GM10248 (cell line): ENCODE measurements at places on chromosomes 5 and 9.
A peak's percentile ranks its signal among the peaks of the same experiment; 100 is the strongest.

- DNase-seq: no peak
These were observed 10.6 kb downstream of the TMEM250 start for GRCh38 chr9:136107953-136108647.

DNA sequence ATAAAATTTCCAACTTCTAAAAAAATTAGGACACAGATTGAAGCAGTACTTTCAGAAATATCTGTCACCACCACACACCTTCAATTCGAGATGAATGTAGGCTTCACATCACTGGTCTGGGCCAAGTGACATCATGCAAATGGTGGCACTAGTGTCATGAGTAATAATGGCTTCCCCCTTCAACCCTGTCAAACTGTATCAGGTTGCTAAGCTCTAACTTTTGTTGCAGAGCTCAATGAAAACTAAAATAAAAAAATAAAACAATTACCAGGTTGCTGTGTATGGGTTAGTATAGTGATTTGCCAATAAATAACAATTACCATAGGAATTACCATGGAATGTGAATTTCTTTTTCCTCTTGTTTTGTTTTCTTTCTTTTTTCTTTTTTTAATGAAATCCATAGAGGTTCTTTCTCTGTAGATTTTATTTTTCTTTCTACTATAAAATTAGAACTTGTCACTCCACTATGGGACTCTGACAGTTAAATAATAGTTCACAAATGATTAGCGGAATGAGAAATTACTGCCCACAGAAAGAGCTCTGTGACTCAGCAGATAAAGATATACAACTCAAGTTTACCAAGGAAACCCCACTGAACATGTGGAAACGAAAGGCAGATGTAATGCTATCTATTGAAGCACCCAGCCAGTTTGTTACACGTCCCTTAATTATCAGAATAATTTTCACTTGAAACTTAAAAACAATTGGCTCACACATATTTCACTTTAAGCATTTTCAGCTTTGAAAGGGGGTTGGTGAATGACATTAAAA is 783.8 kb upstream of the WWC1 start:
- no peak for DNase-seq

DNA sequence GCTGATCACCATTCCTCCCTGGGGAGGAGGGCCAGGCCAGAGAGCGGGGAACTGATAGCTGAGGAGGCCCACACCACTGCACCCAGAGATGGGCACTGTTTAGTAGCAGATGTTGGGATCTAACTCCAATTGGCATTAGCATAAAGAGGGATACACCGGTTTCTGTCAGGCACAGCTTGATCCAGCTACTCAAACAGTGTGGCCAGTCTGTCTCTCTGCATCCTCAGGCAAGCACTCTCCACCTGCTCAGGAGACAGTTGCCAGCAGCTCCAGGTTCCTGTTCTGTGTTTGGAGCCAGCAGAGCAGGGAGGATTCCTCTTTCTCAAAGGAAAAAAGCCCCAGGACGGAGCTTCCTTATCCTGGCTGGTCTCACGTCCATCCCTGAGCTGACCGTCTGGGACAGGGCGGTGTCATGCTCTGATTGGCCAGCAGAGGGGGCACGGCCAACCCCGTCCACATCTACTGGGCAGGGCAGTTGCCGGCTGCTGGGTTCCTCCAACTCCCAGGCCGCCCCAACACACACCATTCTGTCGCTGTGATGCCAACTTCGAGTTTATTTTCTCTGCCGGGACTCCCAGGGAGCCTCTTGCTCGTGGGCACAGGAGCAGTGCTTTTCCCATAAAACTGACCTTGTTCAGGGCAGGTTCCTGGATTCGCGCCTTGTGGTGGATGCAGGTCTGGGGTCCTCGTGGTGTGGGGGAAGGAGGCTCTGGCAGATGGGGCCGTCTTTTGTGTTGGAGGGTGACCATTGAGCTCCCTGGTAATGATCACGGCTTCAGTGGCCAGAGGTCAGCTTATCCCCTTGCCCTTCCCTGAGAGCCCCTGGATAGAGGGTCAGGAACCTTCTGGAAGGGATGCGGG is 47.9 kb downstream of the COL5A1 start:
- peak; percentile 71 for DNase-seq

DNA sequence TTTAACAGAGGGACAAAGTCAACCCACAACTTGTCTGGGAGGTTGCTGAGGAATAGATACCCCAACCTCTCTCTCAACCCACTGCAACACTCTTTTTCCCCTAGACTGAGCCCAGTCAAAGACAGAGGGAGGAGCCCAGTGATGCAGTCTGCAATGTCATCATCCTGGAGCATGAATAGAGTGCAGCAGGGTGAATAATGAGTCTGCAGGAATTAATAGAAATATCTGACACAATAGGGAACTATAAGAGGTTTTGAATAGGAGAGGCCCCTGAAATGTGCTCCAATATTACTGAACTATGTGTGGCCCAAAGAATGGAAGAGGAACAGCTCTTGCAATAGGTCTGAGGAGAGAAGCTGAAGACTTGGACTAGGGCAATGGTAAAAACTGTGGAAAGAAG is 59.1 kb downstream of the PDCD1LG2 start:
- no peak for DNase-seq

DNA sequence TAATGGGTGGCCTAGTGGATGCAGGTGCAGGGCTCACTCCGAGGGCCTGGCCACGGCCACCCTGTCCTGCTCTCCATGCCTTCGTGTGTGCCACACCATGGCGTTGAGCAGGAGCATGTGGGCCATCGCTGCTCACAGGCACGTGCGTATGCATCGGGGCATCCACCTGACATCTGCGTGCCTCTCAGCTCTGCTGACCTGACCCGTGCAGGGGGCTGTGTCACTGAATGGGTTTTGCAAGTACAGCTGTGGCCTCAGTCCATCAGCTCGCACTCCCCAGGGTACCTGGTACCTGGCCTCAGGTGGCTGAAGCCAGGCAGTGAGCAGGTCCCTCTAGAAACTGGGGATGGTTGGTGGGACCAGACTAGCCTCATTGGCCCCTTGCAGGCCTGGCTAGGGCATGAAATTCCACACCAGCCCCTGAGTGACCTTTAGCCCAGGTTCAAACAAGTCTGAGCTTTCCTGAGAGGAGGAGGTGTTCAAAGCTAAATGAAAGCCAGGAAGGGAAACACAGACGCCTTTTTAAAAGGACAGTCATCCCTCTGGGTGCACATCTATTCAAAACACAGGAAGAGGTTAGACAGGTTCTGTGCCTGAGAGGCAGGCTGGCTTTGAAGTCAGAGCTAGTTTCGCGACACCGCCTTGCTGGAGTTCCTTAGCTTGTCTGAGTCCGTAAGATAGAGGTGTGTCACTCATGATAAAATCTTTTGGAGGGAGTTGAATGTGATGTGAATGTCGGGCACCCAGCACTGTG is 74.0 kb downstream of the MACROH2A1 start:
- DNase-seq: no peak

- no peak for DNase-seq
These were observed 7.6 kb upstream of the DNAJA1 start for GRCh38 chr9:33017283-33018041.

GRCh38 chr5:130213607-130214006 is 309.3 kb downstream of the CHSY3 start:
- DNase-seq: no peak

DNA sequence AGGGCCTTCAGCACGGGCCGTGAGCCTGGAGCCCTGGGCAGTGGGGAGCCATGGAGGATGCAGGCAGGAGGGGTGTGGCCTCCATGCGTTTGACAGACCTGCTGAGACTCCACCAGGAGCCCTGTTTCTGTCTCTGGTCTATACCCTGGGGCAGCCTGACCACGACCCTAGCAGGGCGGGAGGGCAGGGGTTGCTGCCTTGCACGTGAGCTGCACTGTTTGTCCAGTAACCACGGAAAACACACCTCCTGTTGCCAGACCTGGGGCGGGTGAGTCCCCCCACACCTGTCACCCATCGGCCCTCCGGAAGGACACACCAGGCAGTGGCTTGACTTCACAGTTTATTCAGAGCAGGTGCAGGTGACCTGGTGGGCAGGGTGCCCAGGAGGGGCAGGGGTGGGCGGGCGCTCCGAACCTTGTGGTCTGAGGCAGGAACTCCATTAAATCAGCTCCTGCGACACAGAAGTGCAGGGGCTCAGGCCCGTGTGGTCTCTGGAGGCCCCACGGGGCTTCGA is 3.9 kb downstream of the LCN8 start:
- DNase-seq: no peak

GRCh38 chr5:135032999-135033861 is 798 bp downstream of the PITX1 start:
- no peak for DNase-seq

DNA sequence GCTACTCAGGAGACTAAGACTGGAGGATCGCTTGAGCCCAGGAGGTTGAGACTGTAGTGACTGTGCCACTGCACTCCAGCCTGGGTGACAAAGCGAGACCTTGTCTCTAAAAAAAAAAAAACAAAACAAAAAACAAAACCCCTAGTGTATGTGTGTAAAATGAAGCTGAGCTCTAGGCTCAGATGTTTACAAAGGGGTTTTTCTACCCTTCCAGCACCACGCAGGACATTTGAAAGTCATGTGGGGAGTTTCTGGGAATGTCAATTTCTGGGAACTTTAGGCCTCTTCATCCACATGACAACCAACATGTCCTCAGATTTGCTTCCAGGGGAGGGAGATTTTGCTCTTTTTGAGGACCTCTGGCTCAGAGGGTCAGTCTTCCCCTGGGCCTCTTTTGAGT is 42.4 kb upstream of the AIF1L start:
- no peak for DNase-seq

- no peak for DNase-seq
These were observed 124.2 kb downstream of the KCNIP1 start for GRCh38 chr5:170628028-170628427.

GRCh38 chr9:4574657-4575243 is 84.5 kb downstream of the SLC1A1 start:
- peak; percentile 26 for DNase-seq

DNA sequence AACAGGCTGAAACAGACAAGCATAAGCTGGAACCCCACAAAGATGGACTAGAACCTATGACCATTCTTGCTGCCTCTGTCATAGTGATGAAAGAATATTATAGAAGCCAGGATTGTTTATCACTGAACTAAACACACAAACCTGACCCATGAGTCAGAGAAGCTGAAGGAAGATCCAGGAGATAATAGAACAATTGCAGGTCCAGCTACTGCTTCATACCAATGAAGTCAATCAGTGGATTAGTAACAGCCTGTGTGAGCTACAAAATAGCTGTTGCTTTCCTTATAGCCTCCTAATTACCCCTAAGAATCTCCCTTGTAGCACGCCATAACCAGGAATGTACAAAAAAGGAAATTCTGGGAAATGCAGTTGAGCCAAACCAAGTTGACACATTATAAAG is 459.9 kb upstream of the ZNF462 start:
- DNase-seq: no peak

- no peak for DNase-seq
These were observed 476 bp upstream of the DTWD2 start for GRCh38 chr5:118988866-118989180.

DNA sequence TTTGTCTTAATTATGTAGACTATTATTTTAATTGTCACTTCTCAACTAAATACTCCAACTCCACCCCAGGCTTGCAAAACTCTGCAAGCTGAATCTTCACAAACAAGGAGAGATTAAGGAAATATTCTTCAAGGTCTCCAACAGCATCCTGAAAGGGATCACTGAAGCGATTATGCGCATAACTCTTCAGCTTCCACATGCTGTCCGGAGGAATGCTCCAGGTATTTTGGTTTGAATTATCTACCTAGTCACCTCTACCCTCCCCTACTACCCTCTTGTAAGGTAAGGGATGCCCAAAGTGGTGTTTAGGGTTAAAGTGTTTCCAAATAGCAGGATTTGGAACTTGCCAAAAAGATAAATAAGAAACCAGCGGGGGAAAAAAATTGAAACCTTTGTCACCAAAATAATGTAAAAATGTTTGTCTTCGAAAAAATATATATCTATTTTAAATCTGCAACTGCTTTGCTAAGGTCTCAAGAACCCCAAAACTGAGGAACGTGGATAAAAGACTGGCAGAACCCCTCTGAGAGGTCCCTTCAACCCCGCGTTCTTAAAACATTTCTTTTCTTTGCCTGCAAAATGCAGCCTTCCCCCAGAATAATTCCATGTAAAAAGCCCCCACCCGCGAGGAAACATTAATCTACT is 11.6 kb downstream of the PTCH1 start:
- DNase-seq: no peak

GRCh38 chr5:42974536-42974935 is 65.6 kb downstream of the ANXA2R start:
- no peak for DNase-seq

- DNase-seq: peak; percentile 69
These were observed 9.2 kb downstream of the LHX2 start for GRCh38 chr9:124020520-124021384.

DNA sequence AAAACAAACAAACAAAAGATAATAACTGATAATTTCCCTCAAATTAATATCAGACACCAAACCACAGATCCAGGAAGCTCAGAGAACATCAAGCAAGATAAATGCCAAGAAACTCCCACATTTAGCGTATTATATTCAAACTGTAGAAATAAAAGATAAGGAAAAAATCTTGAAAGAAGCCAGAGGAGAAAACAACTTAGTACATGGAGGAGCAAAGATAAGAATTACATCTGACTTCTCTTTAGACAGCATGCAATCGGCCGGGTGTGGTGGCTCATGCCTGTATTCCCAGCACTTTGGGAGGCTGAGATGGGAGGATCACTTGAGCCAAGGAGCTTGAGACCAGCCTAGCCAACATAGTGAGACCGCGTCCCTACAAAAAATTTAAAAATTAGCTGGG is 17.2 kb upstream of the MLANA start:
- DNase-seq: no peak

DNA sequence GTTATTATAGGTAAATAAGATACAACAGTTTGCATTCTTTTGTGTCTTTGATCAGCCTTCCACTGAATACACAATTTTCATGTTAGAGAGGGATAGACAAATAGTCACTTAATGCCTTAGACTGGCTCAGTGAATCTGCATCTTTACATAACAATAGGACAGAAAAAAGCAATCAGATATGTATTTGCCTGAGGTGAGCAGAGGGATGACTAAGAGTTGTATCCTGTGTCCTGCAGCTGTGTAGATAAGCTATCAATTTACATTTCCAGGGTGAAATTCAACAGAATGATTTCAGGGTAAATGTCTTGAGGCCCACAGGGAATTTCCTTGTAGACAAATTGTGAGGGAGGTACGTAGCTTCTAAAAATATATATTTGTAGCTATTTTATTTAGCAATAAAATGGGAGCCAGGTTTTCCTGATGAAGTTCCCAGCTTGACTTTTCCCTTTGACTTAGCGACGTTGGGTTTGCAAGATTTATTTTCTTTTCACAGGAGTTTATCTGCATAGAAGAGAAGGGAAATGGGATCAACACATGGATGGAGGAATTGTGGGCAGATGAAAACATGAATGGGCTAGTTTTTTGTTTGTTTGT is 586.1 kb upstream of the CDH6 start:
- no peak for DNase-seq

GRCh38 chr5:88682131-88682530 is 200.9 kb downstream of the MEF2C start:
- DNase-seq: no peak
